ENCODE measurements at places on chromosomes 3 and 15.

DNA sequence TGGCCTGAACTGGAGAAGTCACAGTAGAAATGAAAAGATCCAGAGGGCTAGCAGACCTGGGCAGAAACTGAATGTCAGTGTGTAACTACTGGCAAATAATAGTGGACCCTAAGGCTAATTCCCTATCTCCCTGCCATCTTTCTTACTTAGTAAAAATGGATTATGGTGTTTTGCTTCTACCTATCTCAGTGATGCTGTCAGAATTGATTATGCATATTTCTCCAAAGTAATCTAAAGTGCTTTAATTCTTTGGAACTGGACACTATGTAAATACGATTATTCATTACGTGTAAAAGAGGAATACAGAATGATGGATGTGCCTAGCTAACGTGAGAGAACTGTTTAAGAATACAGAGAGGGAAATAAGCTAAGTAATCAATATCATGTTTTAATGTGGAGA lies 651.9 kb downstream of the NLGN1 start:
- DNase-seq, result no peak

DNA sequence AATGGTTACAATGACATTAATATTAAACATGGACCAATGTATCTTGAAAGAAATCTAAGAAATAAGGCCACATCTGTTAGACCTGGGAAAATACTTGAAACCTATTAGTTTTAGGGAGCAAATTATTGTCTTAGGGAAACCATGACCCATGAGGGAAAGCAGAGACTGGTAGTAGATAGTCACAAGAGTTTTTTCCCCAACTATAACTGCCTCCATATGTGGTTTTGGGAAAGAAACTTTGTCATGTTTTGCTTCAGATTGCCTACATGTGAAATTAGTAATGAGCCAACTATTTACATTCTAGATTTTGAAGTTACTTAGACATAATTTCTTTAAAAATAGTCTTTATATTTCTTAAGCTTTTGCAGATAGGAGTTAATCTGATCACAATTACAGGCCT lies 474.9 kb downstream of the ROBO2 start:
- DNase-seq, result no peak

- DNase-seq, result no peak
Measured at GRCh38 chr15:45637552-45638033, 2.8 kb downstream of the SQOR start.

DNA sequence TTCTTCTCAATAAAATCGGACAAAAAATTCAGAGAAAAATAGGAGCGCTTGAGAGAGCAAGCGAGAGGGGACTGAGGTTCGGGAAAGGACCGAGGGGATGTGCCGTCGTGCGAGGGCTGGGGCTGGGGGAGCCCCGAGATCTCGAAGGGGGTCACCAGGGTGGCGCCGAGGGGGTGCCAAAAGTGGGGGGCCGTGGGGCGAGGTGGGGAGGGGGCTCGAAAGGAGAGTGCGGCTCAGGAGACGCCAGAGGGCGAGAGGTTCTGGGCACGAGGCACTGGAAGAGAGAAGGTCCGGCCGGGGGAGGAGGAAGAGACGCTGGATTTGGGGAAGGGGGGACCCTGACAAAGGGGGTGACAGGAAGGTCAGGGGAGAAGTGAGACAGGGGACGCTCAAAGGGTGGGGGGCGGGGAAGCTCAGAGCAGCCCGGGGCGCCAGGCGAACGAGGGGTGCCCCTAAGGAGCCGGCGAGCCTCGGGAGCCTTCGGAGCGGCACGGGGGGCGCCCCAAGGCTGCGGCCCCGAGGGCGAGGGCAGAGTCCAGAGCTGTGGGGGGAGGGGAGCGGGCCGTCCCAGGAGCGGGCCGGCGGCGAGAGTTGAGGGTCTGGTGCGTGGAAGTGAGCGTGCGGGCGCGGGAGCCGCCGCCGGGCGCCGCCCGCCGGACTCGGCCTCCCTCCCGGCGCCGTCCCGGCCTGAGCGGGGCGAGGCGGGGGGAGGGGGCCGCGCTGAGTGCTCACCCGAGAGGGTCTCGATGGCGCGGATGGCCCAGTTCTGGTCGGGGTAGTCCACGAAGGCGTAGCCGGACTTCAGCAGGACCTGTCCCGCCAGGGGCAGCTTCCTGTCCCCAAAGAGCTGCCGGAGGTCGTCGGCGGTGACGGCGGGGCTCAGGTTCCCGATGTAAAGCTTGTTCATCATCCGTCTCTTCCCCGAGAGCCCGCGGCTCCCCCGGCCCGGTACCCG lies 514 bp downstream of the IGF2BP2 start:
- DNase-seq, result peak; percentile 55

GRCh38 chr3:48695393-48695753 lies 9.7 kb upstream of the NCKIPSD start:
- no peak for DNase-seq

GRCh38 chr15:33059184-33059583 lies 135.3 kb downstream of the FMN1 start:
- DNase-seq, result no peak

- DNase-seq, result no peak
Measured at GRCh38 chr3:116610124-116610523, 99.5 kb upstream of the TUSC7 start.

All from Peyer's patch (tissue), 4 donors.